ENCODE measurements at places on chromosomes 16 and 17.

GRCh38 chr17:7588553-7589203 is 1.2 kb downstream of the SOX15 start:
- DNase-seq = no peak

DNA sequence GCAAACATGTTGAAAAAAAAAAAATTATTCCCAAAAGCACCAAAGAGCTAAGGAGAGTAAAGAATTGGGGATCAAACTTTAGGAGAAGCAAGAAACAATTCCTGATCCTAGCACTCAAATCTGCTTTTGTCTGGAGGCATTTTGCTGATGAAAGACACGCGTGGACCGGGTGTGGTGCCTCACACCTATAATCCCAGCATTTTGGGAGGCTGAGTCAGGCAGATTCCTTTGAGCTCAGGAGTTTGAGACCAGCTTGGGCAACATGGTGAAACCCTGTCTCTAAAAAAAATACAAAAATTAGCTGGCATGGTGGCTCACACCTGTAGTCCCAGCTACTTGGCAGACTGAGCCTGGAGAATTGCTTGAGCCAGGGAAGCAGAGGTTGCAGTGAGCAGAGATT is 35.4 kb downstream of the ZFP90 start:
- no peak for DNase-seq

GRCh38 chr16:167122-167690 is 1.4 kb downstream of the HBM start:
- no peak for DNase-seq

GRCh38 chr16:53643474-53643873 is 60.2 kb downstream of the RPGRIP1L start:
- no peak for DNase-seq

DNA sequence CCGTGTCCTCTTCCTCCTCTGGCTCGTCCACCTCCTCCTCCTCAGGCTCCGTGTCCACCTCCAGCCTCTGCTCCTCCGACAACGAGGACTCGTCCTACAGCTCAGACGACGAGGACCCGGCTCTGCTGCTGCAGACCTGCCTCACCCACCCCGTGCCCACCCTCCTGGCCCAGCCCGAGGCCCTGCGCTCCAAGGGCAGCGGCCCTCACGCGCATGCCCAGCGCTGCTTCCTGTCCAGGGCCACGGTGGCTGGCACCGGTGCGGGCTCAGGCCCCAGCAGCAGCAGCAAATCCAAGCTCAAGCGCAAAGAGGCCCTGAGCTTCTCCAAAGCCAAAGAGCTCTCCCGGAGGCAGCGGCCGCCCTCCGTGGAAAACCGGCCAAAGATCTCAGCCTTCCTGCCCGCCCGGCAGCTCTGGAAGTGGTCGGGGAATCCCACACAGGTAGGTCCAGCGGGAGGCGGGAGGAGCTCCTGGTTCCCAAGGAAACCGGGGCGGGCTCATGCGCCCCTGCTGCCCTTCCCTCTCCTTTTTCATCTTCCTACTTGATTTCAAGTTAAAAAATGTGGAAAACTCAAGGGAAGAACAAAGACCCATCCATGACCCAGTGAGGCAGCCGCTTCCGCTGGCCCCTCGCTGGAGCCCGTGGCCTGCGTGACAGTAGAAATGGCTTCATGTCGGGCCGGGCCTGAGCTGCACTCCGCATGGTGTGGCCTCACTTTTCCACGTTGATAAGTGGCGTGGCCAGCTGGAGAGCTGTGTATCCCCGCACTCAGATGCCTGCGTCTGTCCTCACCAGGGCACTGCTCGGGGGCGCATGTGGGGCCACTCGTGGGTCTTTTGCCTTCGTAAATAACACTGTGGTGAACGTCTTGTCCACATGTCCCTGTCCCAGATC is 50.7 kb downstream of the ACTG1 start:
- no peak for DNase-seq

DNA sequence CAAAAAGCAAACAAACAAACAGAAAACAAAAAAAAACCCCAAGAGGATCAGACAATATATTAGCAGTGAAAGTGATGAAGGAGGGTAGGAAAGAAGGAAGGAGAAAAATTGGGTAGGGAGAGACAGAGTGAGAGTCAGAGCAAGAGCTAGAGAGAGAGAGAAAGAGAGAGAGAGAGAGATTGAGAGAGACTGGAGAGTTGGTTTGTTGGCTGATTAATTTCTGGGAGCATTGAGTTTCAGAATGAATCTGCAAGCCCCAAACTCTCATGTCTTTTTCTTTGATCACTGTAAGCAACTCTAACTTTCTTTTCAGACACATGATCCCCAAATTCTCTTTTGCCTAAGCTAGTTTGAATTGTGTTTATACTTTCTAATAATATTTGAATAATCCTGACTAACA is 388.1 kb downstream of the SHISA9 start:
- no peak for DNase-seq

- no peak for DNase-seq
These were observed 75.5 kb downstream of the AATF start for GRCh38 chr17:37024181-37024637.

GRCh38 chr16:72902206-72902605 is 145.7 kb downstream of the ZFHX3 start:
- DNase-seq = no peak

Data from activated T-cell treated with anti-CD3 and anti-CD28 coated beads for 4 hours (primary cell).